ENCODE measurements at places on chromosomes 7 and 10.

GRCh38 chr7:90686146-90686545 lies 90.0 kb downstream of the CDK14 start:
- no peak for DNase-seq

- DNase-seq: no peak
Observed at GRCh38 chr7:7428806-7429205, 106.9 kb downstream of the COL28A1 start.

DNA sequence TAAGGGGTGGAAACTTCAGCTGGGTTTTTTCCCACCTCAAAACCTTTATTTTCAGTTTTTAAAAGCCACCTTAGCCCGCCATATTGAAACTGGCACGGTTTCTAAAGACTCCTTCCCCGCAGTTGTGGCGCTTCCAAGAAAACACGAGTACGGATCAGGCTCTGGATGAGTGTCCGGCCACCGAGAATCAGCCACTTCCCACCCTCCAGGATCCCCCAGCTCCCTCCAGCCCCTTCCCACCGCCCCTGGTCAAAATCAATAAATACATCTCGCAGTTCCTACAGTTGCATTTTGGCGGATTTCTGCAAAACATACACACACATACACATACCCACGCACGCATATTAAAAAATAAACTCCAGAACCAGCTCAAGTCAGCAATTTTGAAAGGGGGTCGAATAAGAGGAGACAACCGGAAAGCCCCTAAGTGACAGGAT lies 1.1 kb downstream of the SFMBT2 start:
- DNase-seq: peak; percentile 25

DNA sequence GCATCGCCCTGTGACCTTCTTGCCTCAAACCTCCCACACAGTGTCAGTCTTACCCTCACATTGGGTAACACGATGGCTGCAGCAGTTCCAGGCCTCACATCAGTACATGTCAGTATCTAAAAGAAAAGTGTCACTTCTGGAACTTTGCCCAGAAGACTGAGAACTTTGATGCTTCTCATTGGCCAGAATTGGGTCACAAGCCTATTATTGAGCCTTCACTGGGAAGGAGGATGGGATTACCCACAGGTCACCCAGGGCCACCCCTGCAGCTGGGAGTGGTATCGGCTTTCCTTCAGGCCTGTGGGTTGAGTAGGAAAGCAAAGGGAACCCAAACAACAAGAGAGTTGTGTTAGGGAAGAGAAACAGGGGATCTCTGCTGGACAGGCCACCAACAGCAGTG lies 111.5 kb downstream of the NPY start:
- no peak for DNase-seq

- no peak for DNase-seq
Observed at GRCh38 chr7:149409895-149410294, 51.0 kb downstream of the ZNF777 start.

DNA sequence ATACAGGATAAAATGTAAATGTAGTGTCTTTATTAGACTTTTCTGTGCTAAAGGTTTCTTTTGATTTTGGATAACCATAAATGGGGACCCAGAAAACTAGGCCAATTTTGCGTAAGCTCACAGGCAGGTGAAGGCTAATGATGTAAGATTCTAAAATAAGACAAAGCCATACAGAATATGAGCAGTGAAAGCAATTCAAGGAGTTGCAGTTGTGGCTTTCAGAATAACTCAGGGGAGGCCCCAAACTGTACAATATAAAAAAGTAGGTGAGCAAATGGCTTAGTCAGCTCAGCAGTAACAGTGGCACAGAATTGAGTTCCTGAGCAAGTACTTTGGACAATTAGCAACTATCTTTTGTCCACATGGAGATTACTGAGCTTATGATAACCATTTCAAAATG lies 81.7 kb upstream of the NRP1 start:
- no peak for DNase-seq

DNA sequence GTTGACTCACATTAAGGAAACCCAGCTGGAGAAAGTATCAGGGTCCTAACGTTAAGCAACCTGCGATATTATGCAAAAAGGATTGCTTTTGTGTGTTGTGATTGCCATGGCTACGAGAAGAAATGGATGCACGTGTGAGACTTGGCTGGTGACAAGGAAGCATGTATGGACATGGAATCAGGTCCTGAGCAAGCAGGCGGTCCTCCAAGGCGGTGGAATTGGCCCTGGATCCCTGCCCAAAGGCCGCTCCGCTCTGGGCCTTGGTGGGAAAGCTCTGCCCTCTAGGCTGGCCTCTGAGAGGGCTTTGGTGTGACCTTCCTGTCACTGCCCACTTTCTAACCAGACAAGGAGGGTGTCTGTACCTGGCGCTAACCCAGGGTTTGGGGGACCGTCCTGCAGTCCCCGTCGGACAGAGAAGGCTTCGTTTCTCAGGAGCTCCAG lies 192.1 kb downstream of the EBF3 start:
- DNase-seq: no peak

- DNase-seq: peak; percentile 57
Observed at GRCh38 chr7:22700559-22701002, 26.4 kb upstream of the IL6 start.

DNA sequence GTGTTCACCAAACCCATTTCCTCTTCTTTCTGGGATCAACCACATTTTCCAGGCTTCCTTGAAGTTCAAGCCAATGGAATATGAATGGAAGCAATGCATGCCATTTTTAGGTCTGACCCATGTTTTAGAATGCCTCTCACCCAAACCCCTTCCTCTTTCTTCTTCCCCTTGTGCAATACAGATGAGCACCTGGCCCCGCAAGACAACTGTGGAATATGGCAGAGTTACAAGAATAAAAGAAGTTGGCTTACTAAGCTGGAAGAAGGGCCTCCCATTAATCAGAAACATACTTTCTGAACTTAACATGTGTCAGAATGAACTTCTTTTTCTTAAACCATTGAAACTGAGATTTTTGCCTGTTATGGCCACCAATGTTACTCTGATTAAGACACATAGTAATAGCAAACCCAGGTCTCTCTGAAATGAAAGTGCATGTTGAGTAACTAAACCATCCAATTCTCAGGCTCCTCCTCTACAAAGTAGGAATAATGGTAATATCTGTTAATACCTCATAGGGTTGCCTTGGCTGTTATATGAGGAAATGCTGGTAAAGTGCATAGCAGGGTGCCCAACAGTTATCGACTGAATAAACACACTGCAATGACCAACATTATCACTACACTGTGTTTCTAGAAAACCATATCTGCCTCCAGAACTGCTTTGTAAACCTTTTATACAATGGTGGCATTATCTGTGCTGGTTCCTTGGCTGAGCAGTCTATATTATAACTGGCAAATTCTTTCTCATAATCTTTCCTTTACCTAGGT lies 382.2 kb upstream of the NRP1 start:
- DNase-seq: peak; percentile 4

DNA sequence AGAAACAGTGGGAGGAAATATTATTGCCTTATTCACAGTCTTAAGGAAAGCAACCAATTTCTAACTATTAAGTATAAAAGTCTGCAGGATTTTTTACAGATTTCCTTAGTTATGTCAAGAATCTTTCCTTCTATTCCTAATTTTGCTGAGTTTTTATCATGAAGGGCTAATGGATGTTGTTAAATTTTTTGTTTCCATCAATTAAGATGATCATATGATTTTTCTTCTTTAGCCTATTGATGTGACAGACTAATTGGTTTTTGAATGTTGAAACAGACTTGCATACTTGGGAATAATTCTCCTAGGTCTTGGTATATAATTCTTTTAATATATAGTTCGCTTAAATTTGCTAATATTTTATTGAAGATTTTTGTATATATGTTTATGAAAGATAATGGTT lies 569.1 kb upstream of the KCND2 start:
- no peak for DNase-seq

DNA sequence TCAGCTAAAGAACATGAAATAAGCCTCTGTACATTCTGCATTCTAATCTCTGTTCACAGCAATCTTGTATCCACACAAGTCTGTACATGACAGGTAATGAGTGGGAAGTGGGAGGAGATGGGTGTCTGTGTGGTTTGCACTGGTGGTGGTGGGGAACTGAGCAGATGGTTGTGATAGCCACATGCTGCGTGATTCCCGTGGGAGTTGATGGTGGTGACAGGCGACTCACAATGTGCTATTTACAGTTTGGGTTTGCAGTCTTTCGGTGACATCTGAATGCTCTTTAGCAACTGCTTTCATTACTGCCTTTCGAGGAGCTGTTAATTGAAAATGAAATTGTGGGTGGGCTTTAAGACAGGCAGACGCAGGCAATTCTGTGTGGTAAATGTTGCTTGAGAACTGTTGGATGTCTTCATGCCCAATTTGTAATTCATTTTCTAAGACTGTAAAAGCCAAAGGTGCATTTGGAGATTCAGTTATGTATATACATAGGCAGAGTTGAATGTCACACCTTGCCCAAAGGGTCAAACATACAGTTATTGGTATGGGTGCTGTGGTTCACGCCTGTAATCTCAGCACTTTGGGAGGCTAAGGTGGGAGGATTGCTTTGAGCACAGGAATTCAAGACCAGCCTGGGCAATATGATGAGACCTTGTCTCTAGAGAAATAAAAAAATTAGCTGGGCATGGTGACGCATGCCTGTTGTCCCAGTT lies 308.2 kb downstream of the AUTS2 start:
- DNase-seq: peak; percentile 90

GRCh38 chr10:97497572-97498075 lies 598 bp downstream of the MMS19 start:
- DNase-seq: peak; percentile 91

DNA sequence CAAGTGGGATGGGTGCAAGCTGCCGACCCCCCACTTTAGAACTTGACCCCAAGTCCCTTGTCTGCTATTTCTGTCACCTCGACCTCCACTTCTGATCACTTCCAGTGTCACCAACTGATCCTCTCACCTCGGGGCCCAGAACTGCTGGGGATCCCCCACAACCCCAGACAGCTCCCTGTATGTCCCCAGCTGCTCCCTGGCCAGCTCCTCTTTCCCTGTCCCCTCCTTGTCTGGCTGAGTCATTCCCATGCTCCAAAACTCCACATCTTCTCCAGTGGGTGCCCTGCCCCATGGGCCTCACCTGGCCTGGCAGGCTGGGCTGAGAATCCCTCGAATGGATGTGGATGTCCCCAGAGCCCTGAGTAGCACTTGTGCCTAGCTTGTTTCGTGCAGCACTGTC lies 154.3 kb upstream of the PCBD1 start:
- DNase-seq: no peak

DNA sequence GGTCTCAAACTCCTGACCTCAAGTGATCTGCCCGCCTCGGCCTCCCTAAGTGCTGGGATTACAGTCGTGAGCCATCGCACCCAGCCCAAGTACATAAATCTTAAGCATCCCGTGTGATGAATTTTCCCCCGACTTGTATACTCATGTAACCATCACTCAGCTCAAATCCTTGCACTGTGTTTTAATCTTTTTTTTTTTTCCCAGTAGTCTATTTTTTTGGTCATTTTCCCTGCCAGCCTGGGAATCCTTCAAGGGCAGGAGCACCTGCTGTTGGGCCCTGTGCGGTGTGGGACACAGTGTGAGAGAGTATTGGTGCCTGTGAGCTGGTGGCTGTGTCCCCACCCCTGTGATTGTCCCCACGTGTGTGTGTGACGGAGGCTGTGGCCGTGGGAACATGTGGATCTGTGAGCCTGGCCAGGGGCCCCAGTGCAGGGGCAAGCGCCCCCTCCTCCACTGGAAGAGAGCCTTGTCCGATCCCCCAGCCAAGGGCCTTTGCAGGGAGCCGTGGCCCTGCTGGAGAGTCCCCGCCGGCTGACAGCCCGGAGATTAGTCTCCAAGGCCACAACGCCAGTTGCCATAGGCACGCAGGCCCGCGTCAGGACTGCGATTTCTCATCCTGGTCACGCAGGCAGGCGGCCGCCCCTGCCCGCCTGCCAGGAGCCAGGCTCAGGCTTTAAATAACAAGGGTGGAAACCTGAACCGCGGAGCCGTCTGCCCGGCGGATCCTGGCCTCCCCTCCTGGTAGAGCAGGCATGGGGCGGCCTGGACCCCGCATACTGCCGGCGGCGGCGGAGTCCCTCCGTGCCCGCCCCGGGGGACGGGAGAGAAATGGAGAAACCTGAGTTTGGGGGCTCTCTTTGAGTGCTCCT lies 26.5 kb downstream of the GTF2IRD1 start:
- no peak for DNase-seq

DNA sequence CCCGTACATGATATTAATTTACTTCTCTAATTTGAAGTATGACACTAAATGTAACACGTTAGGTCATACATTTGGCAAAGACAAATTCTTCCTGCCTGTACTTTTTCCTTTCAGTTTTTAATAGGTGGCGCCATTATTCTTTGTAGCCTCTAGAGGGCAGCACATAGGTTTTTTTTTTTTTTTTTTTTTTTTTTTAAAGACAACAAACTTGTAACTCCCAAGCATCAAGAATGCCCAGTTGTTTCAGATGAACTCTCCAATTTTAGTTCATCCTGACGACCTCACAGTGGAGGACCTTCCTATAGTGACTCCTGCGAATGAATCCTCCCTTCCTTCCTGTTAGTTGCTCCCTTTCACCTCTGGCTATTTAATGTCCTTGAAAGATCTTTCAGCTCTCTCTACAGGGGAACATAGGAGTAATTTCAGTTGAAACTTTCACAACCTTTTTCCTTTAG lies 139.3 kb upstream of the HDAC9 start:
- DNase-seq: peak; percentile 54

GRCh38 chr10:109740436-109740835 lies 182.9 kb downstream of the XPNPEP1 start:
- DNase-seq: no peak

- no peak for DNase-seq
Observed at GRCh38 chr10:122391875-122392274, 17.4 kb downstream of the PLEKHA1 start.

DNA sequence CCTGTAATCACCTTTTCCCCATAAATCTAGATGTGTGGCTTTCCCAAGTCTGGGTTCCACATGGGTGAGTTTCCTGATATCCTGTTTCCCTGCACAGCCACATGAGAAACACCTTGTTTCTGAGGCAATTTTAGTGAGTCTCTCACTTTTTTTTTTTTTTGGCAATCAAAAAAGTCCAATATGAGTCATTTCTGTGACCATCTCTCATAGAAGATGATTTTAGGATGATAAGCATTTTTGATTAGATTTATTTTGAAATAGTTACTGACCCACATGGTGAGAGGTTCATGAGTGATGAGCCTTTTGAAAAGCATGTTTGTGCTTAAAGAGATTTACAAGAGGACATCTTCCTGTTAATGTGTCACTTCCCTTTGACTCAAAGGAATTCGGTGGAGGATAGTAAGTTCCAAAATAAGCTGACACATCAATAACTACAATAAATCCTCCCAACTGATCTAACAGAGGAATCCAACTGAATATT lies 464.0 kb downstream of the INHBA start:
- no peak for DNase-seq

DNA sequence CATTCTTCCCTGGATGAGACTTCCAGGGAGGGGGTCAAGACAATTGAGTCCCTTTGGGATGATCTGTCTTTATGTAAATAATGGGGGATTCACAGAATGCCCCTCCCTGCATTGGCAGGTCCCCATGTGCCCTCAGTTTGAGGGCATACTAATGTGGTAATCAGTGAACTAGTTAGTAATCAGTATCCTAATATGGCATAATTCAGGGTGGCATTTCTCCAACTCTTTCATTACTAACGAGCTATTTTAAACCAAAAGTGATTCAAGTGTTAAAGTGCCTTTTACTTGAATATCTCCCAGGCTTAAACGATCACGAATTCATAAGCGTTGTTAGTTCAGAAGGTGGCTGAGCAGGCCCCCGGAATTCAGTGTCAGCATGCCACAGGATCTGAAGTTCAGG lies 1.6 kb upstream of the DNAJB6 start:
- no peak for DNase-seq

Measured in NB4 (cell line).